ENCODE measurements at places on chromosomes 2 and 18.

DNA sequence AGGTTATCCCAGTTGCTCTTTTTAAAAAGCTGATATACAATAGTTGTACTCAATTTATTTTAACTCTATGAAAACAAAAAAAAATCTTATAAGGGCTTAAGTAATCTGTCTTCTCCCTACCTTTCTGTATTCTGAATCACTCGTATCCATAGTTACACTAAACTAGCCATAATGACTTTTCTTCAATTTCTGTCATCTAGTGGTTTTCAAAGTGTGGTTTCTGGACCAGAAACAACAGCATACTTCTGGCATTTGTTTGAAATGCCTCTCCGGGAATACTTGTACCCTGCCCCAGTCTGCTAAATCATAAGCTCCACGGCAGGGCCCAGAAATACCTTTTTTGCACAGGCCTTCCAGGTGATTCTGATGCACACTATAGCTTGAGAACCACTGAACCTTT, 253.6 kb downstream of the LRRTM4 start:
- no peak for DNase-seq

DNA sequence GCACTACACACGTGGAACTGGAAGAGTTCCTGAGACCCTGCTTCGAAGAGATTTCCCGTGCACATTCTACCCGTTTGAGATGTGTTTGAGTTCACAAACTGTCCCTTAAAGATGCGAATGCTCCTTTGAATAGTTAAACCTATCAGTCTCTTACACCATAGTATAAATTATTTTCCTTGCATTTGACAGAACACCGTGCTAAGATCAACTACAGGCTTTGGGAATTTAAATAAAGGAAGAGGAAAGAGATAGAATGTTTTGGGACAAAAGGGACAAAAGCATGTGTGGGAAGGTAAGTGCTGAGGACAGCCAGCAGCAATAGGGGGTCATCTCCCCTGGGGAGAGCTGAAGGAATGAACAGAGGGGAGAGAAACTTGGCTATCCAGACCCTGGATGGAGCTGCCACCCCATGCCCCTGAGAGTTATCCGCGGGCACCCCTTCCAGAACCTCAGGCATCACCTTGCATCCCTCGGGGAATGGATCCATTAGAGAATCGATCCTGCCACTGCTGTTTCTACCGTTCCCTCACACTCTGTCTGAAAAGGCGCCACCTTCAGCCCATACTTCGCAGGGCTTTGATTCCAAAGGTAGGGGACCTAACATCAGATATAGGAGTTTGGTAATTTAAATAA, 888 bp upstream of the ADCY3 start:
- no peak for DNase-seq

DNA sequence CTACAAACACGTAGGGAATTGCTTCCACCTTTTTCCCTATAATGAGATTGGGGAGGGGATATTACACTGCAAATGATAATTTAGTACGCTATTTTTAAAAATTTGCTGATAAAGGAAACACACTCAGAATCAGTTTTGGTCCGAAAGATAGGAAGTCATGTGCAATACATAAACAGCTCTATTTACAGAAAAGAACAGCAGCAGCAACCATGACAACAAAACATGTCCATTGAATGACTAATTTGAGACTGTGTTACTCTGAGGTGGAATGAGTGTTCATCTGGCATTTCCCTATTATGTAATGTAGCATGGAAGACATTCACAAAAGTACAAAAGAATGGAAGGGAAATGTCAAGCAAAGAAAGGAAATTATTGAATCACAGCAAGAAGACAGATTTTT, 337.2 kb downstream of the NBAS start:
- DNase-seq = peak; percentile 39

DNA sequence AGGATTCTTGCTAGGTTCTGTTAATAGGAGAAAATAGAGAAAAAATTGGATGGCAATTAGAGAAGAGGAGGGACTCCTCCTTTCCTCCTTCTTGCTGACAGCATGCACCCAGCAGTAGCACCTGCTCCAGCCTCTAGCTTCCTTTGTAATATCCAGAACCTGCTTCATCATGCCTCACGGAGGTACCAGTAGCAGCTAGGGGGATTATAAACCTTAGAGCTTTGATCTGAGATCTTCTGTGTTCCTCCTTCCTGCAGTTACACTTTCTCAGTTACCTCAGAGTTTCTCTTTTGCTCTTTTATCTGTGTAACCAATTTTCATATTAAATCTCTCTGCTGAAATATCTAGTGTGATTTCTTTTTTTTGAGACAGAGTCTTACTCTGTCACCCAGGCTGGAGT, 16.6 kb downstream of the DPP4 start:
- DNase-seq = no peak

DNA sequence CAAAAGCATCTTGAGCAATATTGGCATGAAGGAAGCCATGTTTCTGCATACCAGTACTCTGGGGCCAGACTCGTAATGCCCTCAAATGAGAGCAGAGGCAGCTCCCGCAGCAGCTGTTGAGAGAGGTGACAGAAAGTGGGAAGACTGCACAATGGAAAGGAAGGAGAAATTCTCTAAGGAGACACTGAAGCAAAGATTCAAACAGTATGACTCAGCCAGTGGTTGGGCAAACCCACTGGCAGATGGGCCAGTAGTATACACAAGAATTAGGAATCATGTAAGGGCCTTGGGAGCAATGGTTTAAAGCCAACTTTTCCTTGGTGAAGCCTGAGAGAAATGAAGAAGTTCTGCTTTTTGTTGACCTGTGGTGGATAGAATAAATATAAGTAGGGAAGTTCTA, 2092.7 kb upstream of the PIK3C3 start:
- no peak for DNase-seq

- no peak for DNase-seq
Observed at GRCh38 chr2:197081294-197081693, 154.8 kb upstream of the PGAP1 start.

DNA sequence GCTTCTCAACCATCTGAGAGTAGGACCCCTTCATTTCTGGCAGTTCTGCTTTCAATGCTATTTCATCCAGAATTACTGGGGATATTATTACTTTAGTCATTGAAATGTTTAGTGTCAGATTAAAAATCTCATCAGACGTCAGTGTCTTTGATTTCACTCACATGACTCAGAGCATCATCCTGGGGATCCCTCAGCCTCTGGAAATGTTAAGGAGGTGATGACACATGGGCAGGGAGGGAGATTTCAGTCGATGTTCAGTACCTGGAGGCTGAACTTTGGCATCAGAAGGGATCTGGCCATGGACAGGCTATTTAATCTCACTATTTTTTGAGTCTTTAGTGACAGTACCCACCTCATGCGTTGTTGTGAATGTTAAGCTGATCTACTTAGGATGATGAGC, 39.1 kb downstream of the OSBPL6 start:
- no peak for DNase-seq

DNA sequence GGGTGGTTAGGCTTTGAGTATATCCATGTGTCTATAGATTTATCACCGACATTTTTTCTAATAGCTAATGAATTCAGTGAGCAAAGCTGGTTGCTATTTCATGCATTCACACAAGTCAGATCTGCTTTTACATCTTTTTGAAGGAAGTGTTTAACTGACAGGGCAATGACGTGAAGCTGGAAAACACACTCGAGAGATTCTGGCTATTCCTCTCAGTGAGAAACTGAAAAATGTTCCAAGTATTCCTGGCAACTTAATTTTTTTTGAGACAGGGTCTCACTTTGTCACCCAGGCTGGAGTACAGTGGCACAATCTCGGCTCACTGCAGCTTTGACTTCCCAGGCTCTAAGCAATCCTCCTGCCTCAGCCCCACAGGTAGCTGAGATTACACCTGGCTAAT, 21.2 kb downstream of the RNF138 start:
- no peak for DNase-seq

- no peak for DNase-seq
Observed at GRCh38 chr2:196801674-196802261, 2.3 kb upstream of the GTF3C3 start.

DNA sequence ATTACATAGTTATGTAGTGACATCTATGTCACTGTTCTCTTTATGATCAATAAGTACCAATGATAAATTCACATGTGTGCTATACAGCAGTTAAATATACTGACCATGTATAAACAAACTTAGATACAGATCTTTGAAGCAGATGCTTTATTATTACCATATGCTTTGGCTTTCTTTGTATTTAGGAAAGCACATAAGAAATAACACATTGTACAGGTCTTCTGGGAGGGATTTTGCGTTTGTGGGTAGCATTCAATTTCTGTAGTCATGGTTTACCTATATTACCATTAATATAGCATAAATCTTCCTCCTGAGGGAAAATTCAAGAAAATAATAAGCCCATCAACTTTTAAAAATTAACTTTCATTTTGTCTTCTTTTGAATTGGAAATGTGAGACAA, 1.6 kb upstream of the PDE1A start:
- no peak for DNase-seq

DNA sequence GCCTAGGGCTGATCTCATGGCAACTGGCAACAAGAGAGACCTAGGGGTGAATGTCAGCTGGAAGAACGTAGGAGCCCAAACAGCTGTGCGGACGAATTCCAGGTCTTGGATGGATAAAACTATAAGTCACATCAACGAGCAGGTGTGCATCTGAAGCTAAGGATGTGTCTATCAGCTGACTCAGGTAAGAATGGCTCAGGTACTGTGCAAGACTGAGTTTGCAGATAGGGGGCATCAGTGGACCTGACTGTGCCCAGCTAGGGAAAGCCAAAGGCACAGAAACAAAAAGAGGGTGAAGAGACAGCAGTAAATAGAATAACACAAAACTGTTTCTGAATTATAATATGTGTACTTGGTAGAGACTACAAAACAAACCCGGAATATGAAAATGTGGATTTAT, 357.3 kb downstream of the ZEB2 start:
- DNase-seq = no peak

GRCh38 chr2:189803431-189803830, 19.2 kb downstream of the PMS1 start:
- no peak for DNase-seq

GRCh38 chr2:223625652-223626051, 23.5 kb upstream of the SCG2 start:
- no peak for DNase-seq

- DNase-seq = no peak
Observed at GRCh38 chr2:128395196-128395595, 76.5 kb upstream of the HS6ST1 start.

GRCh38 chr2:17754773-17755425, 961 bp downstream of the GEN1 start:
- no peak for DNase-seq

- no peak for DNase-seq
Observed at GRCh38 chr2:201322772-201323171, 34.4 kb downstream of the FLACC1 start.

- peak; percentile 15 for DNase-seq
Observed at GRCh38 chr2:229922449-229923386, at the start of gene FBXO36. FBXO36 (plus strand) TSS chr2:229922503; CDS start chr2:229922514, 11 bp downstream.

- no peak for DNase-seq
Observed at GRCh38 chr2:160275656-160276055, 75.6 kb upstream of the ITGB6 start.

Measured in fibroblast of skin of left quadriceps (primary cell).